ENCODE measurements at places on chromosomes 1 and 21.

DNA sequence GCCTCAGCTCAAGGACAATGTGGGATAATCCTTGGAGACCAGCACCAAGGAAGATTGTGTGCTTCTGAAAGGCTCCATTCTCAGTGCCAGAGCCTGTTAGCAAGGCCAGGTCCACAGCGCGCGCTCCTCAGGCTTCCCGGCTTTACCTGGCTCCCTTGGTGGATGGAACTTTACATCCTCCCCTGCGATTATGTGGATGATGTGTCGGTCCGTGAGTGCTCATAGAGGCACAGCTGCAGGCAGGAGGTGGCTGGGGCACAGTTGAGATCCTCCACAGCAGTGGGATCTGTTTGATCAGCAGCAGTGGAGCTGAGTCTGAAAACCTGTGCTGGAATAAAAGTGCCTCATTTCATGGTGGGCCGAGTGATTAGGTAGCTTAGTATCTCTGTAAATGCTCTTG is 62.7 kb downstream of the PRDM2 start:
- peak; percentile 41 for DNase-seq

DNA sequence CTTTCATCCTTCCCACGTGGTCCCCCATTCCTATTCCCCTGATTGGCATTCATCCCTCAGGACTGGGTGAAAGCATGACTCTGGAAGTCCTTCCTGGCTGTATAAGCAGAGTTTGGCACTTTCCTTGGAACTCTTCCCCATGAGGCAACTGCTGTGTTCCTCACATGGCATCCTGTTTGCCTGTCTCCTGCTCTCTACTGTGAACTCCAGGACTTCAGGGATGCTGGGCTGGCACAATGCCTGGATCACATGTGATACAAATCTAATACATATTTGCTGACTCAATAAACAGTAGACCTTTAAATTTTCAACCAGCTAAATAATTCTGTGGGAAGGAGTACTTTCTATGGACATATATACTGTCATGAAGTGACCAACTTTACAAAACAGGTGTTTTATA is 46.8 kb upstream of the EDEM3 start:
- DNase-seq, result no peak

- DNase-seq, result peak; percentile 78
These were observed 17.2 kb downstream of the CTNNBIP1 start for GRCh38 chr1:9892563-9893528.

DNA sequence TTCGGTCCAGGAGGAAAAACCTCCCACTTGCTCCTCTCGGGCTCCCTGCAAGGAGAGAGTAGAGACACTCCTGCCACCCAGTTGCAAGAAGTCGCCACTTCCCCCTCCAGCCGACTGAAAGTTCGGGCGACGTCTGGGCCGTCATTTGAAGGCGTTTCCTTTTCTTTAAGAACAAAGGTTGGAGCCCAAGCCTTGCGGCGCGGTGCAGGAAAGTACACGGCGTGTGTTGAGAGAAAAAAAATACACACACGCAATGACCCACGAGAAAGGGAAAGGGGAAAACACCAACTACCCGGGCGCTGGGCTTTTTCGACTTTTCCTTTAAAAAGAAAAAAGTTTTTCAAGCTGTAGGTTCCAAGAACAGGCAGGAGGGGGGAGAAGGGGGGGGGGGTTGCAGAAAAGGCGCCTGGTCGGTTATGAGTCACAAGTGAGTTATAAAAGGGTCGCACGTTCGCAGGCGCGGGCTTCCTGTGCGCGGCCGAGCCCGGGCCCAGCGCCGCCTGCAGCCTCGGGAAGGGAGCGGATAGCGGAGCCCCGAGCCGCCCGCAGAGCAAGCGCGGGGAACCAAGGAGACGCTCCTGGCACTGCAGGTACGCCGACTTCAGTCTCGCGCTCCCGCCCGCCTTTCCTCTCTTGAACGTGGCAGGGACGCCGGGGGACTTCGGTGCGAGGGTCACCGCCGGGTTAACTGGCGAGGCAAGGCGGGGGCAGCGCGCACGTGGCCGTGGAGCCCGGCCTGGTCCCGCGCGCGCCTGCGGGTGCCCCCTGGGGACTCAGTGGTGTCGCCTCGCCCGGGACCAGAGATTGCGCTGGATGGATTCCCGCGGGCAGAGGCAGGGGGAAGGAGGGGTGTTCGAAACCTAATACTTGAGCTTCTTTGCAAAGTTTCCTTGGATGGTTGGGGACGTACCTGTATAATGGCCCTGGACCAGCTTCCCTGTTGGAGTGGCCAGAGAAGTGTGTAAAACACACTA is 45.3 kb downstream of the MRPL39 start:
- peak; percentile 77 for DNase-seq

GRCh38 chr1:59081181-59081580 is 215.7 kb upstream of the FGGY start:
- DNase-seq, result no peak

- no peak for DNase-seq
These were observed 19.7 kb upstream of the KCNC4 start for GRCh38 chr1:110190282-110190929.

GRCh38 chr1:156643778-156644092 is 1.8 kb downstream of the BCAN start:
- no peak for DNase-seq

- no peak for DNase-seq
These were observed 24.0 kb upstream of the DENND1B start for GRCh38 chr1:197799271-197799670.

DNA sequence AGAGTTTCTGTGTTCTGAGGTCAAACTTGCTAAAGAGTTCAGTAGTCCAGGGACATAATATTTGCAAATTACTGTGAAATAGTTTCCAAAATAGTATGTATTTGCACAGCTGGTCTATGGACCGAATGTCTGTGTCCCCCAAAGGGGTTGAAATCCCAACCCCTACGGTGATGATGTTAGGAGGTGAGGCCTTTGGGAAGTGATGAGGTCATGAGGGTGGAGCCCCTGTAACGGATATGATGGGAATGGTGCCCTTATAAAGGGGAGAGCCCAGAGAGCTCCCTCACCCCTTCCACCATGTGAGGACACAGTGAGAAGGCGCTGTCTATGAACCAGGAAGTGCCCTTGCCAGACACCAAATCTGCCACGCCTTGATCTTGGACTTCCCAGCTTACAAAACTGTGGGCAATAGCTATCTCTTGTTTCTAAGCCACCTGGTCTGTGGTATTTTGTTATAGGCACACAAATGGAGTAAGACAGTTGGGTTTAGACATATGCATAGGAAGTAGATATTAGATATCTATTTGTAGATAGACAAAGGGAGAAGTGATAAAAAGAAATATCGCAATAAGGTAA is 21.7 kb downstream of the RNF187 start:
- DNase-seq, result no peak

DNA sequence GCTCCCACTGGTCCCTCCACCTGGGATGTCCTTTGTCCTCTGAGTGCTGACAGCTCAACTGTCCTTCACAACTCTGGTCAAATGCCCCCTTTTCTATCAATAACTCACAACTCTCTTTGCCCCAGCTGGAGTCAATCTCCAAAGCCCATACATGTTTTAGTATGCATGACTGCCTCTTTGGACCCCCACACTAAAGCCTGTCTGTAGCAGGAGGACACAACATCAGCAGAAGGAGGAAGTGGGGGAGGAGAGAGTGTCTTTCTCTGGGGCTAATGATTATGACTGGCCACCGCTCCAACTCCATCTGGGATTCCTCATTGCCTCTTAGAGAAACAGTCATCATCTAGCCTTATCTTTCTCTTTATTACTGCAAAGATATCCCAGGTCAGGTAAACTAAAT is 186.6 kb upstream of the FGGY start:
- DNase-seq, result peak; percentile 62

GRCh38 chr21:33199100-33199464 is 30.7 kb upstream of the IFNAR2 start:
- DNase-seq, result no peak

- peak; percentile 91 for DNase-seq
These were observed 9.5 kb downstream of the ATP6V1G3 start for GRCh38 chr1:198530953-198531352.

GRCh38 chr1:9689971-9690381 is 38.4 kb downstream of the PIK3CD start:
- DNase-seq, result peak; percentile 73

- no peak for DNase-seq
These were observed 300.3 kb downstream of the DISC1 start for GRCh38 chr1:231926933-231927332.

- no peak for DNase-seq
These were observed 24.8 kb upstream of the CLDN8 start for GRCh38 chr21:30240661-30241060.

DNA sequence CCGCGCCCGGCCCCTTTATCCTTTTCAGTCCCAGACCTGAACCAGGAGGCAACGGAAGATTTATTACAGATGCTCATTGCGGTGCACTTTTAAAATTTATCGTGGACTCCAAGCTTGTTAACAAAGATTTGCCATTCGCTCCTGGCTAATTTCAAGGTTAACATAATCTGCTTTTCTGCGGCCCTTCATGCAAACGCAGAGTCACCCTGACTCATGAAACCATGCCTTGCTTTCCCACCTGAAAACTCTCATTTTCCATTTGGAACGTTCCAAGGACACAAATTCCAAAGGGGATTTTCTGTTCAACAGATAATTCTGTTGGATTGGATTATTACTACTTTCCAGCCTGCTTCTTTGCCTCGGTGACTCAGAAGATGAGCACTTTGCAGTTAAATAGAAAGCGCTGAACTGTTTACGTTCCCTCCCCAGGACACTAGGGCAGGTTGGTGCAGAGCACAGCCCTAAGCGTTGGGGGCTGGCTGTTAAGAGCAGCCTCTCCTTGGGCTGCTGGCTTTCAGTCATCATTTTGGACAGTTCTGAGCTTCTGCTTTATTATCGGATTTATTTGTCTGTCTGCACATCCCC is 51.1 kb downstream of the CD247 start:
- DNase-seq, result no peak

DNA sequence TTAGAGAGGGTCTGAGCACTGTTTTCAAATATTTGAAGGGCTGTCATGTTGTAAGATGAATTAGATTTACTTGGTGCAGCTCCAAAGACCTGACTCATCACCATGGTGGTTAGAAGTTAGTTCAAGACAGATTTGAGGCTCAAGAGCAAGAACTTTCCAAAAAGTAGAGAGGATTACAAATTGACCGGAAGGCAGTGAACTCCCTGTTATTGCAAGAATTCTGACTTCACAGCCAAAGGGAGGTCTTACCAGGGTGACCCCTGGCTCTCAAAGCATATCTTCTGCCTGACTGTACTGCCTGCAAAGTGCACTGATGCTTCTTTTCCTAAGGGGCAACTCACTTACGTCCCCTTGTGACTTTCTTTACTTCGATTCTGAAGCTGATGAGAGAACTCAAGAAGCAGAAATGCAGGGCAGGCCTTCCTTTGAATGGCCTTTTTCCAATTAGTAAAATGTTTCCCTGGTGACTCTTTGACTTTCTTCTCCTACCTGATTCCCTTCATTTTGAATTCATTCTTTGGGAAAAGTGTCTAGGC is 86.4 kb downstream of the NAV1 start:
- DNase-seq, result peak; percentile 47

DNA sequence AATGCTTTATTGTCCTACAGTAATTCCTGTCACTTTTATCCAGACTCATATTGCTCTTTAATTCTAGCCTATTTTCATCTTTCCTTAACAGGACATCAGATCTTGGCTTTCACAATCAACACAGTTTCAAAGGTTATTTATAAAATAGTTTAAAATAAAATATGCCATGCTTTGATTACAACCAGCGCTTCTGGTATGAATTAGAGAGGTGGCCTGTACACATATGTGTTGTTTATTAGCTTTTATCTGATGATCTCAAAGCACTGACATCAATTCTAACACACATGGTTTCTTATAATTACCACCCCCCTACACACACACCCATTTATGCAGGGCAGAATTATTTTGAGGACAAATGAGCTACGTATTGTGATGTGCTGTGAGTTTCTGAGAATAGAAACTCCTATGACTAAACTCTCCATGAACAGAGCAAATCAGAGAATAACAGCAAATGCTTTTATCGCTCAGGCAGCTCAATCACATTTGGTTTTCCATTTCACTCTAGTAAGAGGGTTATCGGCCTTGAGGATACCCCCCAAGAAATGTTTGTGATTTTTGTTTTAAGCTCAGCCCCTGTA is 18.0 kb downstream of the CD247 start:
- DNase-seq, result no peak

DNA sequence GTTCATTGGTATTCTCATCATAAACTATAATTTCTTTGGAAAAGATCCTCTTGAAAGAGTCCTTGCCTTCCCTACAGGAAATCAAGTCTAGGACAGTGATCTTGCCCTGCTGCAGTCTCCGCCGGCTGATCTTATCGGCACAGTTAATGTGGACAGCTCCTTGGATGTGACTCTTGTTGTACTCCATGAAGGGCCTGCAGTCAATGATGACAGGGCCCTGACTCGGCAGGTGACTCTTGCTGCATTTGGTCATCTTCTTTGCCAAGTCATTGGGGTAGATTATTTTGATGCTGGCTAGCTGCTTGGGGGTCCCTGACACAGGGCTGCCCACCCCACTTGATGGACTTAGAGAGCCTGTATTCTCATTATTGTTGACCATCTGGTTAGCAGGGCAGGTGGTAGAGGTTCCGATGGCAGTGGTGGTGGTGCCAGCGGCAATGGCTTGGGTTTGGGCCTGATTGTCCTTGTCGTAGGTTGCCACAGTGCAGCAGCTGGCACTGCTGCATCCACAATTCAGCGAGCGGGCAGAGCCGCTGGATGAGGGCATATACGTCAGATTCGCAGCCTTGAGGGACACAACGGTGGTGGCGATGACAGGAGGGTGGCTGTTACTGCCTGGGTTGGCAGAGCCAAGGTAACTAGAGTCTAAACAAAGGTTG is 2.7 kb downstream of the DUSP10 start:
- DNase-seq, result no peak

- DNase-seq, result peak; percentile 23
These were observed 55.4 kb upstream of the LPGAT1 start for GRCh38 chr1:211885747-211886522.

GRCh38 chr1:19429611-19430010 is 55.7 kb downstream of the CAPZB start:
- peak; percentile 73 for DNase-seq

- DNase-seq, result no peak
These were observed 61.5 kb downstream of the ADARB1 start for GRCh38 chr21:45135868-45136267.

DNA sequence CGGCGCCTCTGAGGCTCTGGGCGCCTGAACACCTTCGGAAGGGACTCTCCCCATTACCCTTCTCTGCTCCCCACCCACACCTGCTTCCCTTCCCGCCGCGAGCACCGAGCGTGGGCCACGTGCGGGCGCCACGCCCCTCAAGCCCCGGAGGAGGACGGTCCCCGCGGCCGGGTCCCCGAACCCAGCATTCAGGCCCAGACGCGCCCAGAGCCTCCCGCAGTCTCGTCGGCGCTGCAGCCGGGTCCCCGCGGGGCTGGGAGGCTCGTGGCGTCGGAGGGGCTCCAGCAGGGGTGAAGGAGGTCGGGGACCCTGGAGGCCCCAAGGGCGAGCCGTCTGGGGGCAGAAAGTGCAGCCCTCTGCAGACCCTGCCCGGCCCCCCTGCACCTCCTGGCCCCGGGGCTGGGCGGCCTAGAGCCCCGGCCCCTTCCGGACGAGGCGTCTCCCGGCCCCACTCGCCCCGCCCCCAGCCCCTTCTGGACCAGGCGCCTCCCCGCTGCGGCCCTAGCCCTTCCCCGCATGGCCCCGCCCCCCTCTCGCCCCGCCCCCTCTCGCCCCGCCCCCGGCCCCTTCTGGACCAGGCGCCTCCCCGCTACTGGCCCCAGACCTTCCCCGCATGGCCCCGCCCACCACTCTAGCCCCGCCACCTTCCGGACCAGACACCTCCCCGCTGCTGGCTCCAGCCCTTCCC is 378 bp upstream of the SMIM1 start:
- peak; percentile 93 for DNase-seq
